T-helper 1 cell (primary cell): ENCODE measurements at places on chromosomes 11 and 22.

DNA sequence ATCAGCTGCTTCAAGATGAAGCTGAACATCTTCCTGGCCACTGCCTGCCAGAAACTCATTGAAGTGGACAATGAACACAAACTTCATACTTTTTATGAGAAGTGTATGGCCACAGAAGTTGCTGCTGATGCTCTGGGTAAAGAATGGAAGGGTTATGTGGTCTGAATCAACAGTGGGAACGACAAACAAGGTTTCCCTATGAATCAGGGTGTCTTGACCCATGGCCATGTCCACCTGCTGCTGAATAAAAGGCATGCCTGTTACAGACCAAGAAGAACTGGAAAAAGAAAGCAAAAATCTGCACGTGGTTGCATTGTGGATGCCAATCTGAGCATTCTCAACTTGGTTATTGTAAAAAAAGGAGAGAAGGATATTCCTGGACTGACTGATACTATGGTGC lies 22.2 kb upstream of the BIRC3 start:
- no peak for DNase-seq

DNA sequence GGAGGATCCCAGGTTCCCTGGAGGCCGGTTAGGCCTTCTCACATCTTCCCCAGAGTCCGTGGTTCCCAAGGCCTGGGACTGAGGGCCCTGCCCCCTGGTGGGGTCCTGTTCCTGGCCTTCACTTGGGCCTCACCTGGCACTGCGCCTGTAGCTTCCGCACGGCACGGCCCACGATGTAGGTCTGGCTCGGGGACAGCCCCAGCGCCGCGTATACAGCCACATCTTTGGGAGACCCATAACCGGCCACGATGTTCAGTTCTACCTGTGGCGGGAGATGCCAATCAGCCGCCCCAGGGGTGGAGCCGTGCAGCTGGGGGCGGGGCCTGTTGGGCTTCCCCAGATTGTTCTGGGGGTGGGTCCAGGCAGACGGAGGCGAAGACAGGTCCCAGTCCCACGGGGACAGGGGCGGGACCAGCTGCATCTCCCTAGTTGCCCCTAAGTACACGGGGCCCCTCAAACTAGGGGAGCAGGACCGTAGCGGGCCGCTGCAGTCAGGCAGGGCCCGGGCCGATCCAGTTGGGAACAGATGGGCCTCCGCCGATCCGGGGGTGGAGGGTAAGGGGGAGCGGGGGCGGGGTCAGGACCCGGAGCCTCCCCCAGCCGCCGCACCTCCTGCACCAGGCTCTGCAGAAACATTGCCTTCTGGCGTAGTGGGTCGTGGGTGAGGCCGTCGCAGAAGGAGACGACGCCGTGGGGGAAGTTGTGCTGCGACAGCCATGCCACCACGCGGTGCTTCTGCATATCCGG lies 10.1 kb downstream of the AIP start:
- DNase-seq = no peak

- DNase-seq = no peak
Measured at GRCh38 chr11:78432058-78432515, 14.5 kb upstream of the GAB2 start.

DNA sequence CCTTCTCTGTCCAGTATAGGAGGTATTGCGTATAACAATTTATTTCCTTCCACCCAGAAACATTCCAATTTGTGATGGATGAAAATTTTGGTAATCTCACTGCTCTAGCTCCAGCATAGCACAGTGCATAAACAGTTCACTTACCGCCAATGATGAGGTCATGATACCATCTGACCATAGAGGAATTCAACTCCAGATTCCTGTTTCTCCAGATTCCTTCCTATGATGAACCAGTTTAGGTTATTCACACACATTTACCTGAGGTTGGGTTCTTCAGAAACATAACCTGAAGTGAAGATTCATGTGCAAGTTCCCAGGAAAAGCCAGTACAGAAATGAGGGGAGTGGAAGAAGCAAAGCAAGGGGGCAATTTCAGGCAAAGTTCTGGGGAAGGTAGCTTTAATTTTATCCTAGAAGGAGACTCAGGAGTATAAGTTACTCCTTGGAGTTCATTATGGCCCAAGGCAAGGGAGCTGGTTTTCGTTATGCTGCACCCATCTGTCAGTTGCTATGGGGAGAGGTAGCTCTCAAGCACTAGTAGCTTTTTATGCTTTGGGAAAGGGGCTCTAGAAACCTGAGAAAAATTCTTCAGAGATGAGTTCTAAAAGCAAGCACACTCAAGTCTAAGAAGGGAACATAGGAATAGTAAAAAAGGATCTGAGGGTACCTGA lies 121.6 kb downstream of the CASP12 start:
- DNase-seq = no peak

GRCh38 chr11:99693941-99694492 lies 673.3 kb downstream of the CNTN5 start:
- DNase-seq = no peak

DNA sequence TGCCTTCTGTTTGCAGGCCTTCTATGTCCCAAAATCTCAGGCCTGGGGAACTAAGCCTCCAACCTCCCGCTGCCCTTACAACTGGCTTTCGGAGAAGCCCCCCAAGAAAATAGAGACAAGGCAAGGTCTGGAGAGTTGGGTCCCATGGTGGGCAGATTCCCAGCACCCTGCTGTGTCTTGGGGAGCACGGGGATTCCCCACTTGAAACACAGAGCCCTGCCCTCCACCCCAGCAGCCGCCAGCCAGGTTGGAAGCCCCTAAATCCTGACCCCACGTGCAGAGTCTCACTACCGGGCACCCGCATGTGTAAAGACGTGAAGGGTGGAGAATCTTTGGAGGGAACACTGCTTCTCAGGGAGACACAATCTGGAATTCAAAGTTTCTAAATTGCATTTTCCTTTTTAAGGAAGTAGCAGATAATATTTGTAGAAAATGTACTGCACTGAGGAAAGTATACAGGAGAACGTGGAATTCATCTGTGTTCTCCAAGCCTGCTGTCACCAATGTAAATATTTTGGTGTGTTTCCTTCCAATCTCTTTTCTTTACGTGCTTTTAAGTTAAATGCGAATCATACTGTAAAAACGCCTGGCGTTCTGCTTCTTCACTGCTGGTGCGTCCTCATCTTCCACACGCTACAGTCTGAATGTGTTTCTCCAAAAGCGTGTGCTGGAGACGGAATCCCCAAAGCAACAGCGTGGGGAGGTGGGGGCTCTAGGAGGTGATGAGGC lies 220.9 kb downstream of the BRD1 start:
- DNase-seq = no peak

DNA sequence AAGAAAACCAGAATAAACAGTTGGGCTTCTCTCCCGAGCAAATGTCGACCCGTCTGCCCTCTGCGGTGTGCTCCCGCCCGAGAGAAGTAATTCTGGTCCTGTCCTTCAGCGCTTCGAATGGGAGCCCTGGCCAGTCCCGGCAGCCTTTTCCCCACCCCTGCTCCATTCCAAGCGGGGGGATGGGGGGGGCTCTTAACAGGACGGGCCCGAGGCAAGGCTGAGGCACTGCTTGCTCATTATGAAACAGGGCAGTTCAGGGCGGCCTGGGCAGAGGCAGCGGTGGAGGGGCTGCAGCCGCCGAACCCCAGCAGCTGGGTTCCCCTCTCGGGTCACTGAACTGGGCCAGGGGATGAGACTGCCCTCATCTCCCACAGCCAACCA lies 9.1 kb downstream of the BACE1-AS start:
- DNase-seq = no peak

DNA sequence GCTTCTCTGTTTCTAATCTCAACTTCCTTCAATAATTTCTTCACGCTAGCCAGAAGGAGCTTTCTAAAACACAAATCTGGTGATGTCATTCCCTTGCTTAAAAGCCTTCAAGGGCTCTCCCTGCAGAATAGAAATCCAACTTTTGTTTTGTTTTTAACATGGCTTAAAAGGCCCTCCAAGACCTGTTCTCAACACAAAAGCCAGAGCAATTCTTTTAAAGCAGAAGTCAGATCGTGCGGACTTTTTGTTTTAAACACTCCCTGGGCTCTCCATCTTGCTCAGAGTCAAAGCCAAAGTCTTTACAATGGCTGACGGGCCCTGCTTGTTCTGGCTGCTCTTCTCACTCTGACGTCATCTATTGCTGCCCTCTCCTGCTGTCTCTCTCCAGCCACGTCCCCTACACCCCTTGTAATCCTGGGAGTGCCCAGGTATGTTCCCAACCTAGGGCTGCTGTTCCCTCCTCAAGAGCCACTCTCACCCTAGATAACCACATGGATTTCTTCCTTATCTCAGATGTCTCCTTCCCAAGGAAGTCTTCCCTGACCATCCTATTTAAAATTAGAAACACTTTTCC lies 22.5 kb downstream of the TECTA start:
- DNase-seq = no peak

DNA sequence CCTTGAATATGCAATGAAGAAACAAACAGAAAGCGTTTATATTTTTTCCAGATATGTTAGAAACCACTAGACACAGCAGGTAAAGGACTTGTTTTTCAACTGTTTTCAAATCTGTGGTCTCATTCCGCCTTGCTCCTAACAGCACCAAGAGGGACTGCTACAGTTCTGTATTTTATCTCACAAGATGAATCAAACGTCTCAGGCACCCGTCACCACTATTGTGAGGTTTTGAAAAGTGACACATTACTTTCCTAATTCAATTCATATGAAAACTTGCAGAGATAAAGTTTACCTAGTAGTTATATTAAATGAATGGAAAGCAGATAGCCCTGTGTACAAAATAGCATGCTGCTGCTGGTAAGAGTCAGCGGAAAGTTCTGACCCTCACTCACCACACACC lies 386.3 kb downstream of the ETS1 start:
- DNase-seq = no peak

DNA sequence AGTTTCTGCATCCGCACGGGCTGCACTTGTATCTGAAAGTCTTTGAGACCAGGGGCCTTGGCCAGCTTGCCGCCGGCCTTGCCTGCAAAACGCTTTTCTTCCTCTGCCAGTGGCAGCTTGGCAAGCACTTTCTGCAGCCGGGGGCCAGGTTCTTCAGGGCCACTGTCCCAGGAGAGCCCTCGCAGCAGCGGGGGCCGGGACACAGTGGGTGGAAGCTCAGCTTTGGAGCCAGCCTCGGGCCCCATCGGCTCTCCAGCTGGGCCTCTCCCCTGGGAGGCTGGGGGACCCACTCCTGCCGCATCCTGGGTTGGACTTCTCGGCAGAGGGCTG lies 57.5 kb upstream of the LYVE1 start:
- DNase-seq = no peak

DNA sequence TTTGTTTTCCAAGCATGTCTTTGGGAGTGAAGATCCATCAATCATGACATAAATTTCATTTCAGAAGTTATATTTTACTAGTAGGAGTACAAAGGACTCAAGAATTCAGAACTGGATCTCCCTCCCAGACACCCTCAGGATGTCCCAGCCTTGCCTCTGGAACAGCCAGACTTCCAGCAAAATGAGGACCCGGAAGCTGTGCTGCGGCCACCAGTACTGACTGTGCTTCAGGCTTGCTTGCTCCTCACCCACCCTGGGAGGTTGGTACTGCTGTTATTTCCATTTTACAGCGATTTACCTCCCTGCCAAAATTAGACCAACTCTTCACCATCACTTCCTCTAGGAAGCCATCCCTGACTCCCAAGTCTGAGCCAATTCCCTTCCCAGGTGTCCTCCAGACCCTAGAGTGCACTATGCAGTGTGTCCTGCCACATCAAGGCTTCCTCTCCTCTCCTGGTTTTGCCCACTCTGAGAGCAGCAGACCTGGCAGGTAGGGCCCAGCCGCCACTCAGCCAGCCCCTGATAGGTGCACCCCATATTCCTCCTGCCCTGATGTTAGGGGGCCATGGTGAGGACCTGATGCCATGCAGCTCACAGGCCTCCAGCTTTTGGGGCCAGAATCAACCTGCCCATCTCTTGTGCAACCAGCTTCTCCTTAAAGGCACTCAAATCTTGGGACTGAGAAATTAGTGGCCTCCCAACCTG lies 47.3 kb upstream of the WNT7B start:
- no peak for DNase-seq

- DNase-seq = no peak
Measured at GRCh38 chr11:122192634-122193255, 76.7 kb upstream of the BLID start.

DNA sequence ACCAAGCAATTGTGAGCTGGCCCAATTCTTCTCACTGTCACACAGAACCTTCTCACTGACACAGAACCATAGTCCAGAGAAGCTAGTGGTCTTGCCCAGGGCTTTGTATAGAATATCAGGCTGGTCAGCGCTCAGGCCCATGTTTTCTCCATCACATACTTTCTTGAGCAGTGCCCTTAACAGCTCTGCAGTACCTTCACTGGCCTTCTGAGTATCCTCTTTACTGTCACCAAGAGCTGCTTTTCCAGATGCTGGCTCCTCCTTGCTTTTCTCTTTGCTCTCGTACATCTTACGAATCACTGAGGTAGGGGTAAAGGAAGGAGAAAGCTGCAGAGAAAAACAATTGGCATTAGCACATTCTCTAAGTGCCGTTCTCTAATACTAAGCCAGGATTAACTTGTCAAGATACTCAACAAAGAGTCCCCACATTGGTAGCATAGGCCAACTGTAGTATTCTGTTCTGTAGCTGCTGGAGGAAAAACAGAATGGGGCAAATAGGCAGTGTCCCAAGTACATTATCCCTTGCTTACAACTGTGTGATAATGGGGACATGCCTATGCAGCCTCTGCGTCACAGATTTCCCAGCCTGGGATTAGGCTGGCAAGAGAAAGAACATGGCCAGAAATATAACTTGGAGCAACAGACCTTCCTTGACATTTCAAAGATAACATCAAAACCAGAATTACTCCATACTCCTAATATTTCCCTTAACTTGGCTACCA lies 43.5 kb downstream of the DRG1 start:
- no peak for DNase-seq

DNA sequence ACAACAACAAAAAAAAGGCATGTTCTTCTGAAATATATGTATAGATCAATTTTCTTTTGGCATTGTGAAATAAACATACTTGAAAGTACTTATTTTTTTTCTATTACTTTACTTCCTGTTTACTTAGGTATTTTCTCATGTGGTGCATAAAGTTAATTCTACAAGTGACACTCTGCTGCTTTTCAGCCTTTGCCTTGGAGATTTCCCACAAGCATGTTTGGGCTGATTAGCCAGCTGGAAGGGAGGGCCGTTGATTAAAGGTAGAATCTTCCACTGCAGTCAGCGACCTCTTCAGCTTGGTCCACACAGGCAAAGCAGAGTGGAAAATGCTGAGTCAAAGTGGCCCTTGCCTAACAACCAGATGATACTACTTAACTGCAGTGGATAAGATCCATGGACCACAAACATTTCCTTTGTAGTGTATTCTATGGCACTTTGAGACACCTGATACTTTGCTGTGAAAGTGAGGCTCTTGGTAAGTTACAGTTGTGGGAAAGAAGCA lies 176.0 kb downstream of the ARHGAP42 start:
- DNase-seq = no peak

- DNase-seq = no peak
Measured at GRCh38 chr11:108662700-108663099, 2.2 kb upstream of the DDX10 start.

GRCh38 chr11:7575841-7576725 lies 62.3 kb downstream of the PPFIBP2 start:
- DNase-seq = no peak

GRCh38 chr11:129319201-129319600 lies 56.4 kb upstream of the BARX2 start:
- DNase-seq = no peak

- no peak for DNase-seq
Measured at GRCh38 chr11:56843816-56844215, 95.3 kb upstream of the OR9G4 start.
